ENCODE measurements at places on chromosomes 6 and 20. TPM values are rescaled to one million over a fixed set of nuclear protein-coding genes. Genes with fewer than 3 reads are reported as not detected.

DNA sequence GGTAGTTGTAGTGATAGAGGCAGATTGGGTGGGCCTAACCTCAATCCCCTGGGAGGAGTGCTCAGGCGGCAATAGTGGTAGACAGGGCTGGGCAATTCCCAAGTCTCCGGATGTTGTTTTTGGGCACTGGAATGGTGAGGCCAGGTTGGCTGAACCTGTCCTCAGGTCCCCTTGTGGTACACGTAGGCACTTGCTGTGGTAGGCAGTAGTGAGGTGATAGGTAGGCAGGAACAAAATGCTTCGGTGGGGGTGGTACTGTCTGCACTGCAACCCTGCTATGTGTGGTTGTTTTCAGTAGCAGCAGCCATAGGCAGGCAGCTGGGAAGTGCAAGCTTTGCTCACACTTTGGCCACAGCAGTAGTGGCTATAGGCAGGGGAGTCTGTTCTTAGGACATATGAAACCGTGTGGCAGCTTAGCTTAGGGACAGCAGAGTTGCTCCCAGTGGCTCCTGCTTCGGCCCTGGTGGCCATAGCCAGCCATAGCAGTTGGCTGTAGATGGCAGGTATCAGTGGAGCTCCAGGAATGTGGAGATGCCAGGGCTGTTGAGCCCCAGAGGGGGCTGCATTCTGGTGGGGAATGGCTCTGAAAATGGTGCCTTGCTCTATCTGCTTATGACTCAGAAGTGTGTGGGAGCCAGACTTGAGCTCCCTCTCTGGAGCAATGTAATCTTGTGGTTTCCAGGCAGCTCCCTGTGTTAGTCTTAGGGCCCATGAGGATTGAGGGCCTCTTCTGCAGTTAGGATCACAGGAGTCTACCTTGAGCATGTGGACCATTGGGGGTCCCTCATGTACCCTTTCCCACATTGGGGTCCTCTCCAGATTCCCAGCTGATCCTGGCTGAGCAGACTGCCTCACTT is 241.8 kb upstream of the BMP2 start:
- DNase-seq, result no peak

GRCh38 chr6:44590471-44590870 is 203.0 kb downstream of the CDC5L start:
- no peak for DNase-seq

The AIG1 gene
- 50.4 TPM for total RNA-seq

- no peak for DNase-seq
These were observed 100.7 kb downstream of the SGK1 start for GRCh38 chr6:134217105-134217797.

DNA sequence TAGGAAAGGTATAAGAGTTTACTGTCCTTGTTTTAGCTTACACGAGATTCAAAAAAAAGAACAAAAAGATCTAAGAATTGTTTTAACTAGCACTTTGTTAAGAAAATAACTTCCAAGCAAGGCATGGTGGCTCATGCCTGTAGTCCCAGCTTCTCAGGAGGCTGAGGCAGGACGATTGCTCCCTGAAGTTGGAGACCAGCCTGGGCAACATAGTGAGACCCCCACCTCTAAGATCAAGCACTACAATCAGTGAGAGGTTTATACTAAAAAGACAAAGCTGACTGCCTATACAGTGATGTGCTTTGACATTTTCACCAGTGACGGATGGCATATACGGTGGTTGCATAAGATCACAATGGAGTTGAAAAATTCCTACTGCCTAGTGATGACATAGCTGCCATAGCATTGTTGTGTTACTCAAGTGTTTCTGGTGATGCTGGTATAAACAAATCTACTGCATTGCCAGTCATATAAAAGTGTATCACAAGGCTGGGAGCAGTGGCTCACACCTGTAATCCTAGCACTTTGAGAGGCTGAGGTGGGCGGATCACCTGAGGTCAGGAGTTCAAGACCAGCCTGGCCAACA is 68.6 kb downstream of the B4GALT5 start:
- no peak for DNase-seq

The FILIP1 gene
- total RNA-seq, result 177 TPM

Data from heart left ventricle (tissue), 16 donors.